ENCODE measurements at places on chromosomes 12 and 14.
A peak's percentile ranks its signal among the peaks of the same experiment; 100 is the strongest.

DNA sequence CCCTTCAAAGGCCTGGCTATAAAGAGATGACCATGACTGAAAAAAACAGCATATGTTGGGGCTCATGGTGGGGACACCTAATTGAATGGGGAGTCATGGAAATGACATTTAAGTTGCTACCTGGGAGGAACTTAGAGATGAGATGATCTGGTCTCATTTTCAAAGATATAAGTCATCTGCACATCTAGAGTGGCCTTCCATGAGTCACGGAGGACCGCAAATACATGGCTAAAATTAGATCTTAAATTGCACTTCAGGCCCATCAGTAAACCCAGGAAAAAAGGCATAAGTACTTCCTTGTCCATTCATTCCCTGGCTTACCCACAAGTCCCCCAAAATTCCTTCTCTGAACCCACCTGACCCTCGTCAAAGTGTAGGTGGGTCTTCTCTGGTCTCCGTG lies 53.4 kb downstream of the SPTB start:
- DNase-seq = no peak

- DNase-seq = peak; percentile 13
Observed at GRCh38 chr12:27747111-27747820, 32.8 kb upstream of the KLHL42 start.

DNA sequence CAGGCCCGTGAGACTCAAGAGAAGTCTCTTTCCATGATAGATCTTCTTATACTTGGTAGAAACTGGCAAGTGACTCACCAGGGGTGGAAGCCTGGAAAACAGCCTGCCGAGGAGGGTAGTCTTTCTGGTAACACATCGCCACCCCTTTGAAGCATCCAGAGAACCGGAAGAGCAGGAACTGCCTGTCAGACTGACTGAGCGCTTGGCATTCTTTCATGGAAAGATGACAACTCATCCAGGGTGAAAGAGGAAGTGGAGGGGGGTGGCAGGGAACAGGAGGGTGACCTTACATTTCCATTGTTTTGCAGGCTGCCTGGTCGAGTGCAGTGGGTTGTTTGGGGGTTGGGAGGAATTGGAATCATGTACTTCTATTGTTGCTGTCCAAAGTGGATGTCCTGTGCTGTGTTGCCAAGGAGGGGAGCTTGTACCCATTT lies 34.5 kb downstream of the PRKCH start:
- no peak for DNase-seq

- DNase-seq = no peak
Observed at GRCh38 chr14:76125511-76125910, 26.2 kb upstream of the GPATCH2L start.

GRCh38 chr14:63179383-63179782 lies 24.9 kb upstream of the RHOJ start:
- DNase-seq = no peak

- DNase-seq = no peak
Observed at GRCh38 chr12:6352193-6353173, 10.6 kb upstream of the TNFRSF1A start.

DNA sequence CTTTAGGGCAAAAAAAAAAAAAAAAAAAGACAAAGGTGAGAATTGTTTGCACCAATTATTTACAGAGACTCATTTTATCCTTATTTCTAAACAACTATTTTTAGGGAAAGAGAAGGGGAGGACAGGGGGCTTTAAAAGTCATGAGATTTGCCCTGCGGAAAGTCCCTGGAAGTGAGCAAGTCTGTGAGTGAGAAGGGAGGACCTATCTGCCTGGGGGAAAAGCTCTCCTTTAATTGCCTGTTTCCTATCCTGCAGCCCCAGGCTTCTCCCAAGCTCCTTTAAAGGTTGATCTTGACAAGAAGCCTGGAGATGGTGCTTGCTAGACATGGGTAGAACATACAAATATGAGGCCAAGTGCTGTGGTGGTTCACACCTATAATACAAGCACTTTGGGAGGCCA lies 8.3 kb upstream of the CHST11 start:
- DNase-seq = no peak

- DNase-seq = no peak
Observed at GRCh38 chr12:100553936-100554335, 19.5 kb upstream of the GAS2L3 start.

DNA sequence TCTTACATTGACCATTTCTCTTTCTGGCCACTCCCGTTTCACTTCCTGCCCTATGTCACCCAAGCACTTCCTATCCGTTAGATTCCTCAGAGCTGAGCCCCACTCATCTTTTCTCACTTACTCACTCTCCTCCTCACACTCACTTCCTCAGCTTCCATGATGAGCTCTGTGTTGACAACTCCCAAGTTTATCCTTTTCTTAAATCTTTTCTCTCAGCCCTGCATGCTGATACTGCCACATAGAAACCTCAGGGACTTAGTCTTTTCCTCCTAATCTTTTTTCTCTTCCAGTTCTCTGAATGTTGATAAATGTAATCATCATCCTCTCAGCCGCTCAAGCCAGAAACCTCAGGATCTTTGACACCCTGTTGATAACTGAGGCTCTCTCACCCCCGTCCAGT lies 99.6 kb downstream of the ANO6 start:
- no peak for DNase-seq

- no peak for DNase-seq
Observed at GRCh38 chr12:47789712-47790489, 16.9 kb downstream of the SLC48A1 start.

- peak; percentile 35 for DNase-seq
Observed at GRCh38 chr14:100271247-100271939, 32.4 kb downstream of the YY1 start.

DNA sequence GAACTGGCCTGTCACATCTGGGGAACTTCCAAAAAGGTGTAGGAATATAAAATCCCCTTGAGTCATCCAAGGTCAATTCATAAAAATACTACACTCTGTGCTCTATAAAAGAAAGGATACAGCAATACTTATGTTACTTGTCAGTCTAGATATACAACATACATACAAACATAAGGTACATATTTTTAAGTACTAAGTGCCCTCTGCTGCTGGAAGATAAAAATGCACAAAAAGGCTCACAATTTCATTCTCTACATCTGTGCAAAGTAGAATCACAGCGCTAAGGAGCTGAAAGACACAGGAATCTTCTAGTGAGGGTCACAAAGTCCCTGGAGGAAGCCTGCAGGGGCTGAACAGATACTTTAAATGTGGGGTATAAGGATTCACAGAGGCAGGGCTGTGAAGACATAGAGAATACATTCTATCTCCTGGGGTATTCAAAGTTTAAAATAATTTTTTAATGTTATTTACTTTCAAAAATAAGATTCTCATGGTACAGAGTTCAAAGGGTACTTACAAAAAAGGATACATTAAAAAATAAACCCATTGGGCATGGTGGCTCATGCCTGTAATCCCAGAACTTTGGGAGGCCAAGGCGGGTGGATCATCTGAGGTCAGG lies 10.2 kb upstream of the GOLGA5 start:
- DNase-seq = peak; percentile 69

DNA sequence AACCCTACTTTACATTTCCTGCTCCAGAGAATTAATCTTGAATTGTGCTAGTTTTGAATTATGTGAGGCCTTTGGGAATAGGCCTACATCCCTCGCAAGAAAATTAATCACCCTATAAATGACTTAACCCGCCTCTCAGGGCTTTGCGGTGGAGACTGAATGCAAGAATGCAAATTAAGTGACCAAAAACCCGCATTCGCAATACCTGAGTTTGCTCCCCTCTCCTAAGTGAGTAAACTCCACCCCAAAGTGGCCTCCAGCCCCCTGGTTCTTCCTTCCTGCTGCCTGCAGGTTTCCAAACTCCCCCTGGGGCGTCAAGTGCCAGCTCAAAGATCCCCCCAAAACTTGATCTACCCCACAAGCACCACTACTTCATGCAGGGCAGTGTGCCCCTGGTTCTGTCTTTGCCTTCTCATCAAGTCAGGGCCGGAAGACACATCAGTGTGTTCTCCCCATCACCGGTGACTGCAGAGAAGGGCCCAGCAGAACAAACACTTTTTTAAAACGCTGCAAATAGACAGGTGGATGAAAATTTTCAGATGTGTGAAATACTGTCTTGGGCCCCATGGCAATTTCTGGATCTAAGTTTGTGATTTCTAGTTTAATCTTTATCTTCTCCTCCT lies 644.7 kb downstream of the VRK1 start:
- no peak for DNase-seq

- DNase-seq = no peak
Observed at GRCh38 chr12:107767466-107767865, 6.5 kb upstream of the PRDM4 start.

DNA sequence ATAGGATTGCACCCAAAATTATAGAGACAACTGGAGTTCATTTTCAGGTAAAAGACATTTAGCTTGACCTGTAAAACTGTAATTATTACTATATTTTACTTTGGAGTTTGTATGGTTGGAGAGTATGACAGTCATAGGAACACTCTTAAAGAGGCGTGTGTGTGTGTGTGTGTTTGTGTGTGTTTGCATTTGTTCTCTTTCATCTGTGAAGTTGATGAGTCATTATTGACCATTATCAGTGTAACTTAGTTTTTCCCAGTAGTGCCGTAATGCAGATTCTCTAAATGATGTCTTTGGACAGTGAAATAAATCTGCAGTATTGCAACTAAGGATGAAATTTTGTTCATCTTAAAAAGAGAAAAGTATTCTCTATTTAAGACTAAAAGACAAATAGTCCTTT lies 13.0 kb downstream of the WASHC4 start:
- no peak for DNase-seq

GRCh38 chr14:98957211-98958047 lies 314.6 kb downstream of the BCL11B start:
- no peak for DNase-seq

GRCh38 chr14:80446356-80446755 lies 235.1 kb upstream of the DIO2 start:
- DNase-seq = no peak

GRCh38 chr12:122969676-122970075 lies 3.4 kb upstream of the ABCB9 start:
- no peak for DNase-seq

- no peak for DNase-seq
Observed at GRCh38 chr12:94169966-94170689, 21.8 kb downstream of the PLXNC1 start.

DNA sequence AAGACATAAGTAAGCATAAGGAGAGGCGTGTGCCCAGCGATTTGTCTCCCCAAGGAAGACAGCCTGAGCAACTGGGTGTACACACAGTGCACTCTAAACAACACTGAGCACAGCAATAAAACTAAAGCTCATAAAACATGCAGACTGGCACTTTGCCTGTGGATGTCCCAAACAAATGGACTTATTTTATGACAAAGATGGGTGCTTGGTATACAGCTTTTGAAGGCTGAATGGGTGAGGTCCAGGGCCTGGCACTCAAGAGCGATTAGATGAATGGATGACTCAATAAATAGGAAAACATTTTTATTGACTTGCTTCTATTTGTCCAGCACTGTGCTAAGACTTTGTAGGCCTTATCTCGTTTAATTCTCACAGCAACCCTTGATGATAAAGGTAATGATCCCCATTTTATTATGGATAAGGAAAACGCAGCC lies 28.5 kb downstream of the LGMN start:
- no peak for DNase-seq
